ENCODE measurements at places on chromosomes 3 and 15.

DNA sequence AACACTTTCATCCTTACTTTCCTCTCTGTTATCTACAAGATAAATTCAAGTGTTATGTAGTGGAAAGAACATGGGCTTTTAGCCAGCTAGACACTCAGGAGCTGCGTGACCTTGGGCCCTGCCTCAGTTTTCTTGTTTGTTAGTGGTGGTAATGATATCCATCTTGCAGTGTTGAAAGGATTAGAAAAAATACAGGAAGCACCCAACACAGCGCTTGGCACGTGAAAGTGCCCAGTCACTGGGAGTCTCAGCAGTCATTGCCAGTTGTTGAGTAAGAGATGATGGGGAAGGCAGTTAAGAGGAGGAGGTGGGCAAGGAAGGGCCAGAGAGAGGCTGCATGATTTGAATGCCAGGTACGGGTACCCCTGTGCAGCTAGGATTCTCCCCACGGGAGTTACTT, 5.3 kb downstream of the PDIA5 start:
- DNase-seq: no peak

- no peak for DNase-seq
Measured at GRCh38 chr3:165128544-165128943, 50.2 kb upstream of the SI start.

GRCh38 chr3:186618318-186618938, 5.6 kb downstream of the AHSG start:
- DNase-seq: no peak

DNA sequence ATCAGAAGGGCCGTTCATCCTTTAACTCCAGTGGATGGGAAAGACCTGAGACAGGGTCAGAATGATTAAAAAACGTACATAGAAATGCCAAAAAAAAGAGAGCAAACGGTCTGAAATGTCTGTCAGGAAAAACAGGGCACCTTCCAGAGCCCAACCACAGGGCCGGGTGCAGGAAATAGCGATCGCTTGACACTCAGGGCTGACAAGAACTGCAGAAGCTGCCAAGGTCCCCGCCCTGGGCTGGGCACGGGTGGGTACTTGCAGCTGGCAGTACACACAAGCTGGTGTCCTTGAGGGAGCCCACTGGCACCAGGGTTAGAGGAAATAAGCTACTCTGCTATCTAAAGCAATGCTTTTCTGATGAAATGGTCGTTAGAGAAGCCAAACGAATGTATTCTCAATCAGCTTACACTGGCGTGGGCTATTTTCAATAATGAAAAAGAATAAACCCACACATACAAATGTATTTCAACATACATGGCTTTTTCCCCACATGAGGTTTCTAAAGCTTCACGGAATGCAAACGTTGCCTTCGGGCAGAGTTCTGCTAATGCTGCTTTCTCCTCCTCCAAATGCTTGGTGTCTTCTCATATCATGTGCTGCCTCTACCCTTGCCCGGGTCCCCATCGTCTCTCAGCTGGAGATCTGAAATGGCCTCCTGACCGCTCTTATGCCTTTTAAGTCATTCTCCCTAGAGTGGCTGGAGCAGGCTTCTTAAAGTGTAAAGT, 15.6 kb downstream of the FRMD4B start:
- no peak for DNase-seq

GRCh38 chr15:64847448-64847847, 5.7 kb downstream of the PLEKHO2 start:
- no peak for DNase-seq

GRCh38 chr3:32391643-32392535, at the start of gene CMTM7:
Gene CMTM7, plus strand, starts transcription at chr3:32391853. Its CDS starts 54 bp downstream, at chr3:32391907.
- peak; percentile 93 for DNase-seq

GRCh38 chr3:184505076-184505878, 56.3 kb upstream of the EPHB3 start:
- no peak for DNase-seq

GRCh38 chr3:10915376-10915775, 77.2 kb upstream of the SLC6A1 start:
- no peak for DNase-seq

GRCh38 chr3:11287404-11287803, 15.2 kb downstream of the ATG7 start:
- no peak for DNase-seq

GRCh38 chr3:124147946-124148345, 156.0 kb upstream of the ROPN1 start:
- DNase-seq: no peak

DNA sequence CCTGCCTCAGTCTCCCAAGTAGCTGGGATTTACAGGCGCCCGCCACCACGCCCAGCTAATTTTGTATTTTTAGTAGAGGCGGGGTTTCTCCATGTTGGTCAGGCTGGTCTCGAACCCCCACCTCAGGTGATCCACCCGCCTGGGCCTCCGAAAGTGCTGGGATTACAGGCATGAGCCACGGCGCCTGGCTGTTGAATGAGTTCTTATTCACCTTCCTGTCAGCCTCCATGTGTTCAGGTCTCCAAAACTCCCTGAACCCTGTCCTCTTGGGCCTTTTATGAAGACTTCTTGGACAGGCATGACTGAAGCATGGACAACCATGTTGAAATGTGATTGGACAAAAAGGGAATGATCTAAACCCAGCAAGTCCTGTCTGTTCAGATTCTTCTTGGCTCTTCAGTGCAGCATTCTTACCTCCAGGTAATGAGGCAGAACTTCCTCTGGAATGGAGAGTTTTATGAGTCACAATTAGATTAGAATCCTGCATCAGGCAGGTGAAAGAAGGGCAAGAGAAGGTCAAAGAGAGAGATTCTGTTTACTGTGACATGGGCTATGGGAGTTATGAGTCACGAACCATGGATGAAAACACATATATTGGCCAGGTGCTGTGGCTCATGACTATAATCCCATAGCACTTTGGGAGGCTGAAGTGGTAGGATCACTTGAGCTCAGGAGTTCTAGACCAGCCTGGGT, 23.1 kb upstream of the EIF4A2 start:
- DNase-seq: no peak

DNA sequence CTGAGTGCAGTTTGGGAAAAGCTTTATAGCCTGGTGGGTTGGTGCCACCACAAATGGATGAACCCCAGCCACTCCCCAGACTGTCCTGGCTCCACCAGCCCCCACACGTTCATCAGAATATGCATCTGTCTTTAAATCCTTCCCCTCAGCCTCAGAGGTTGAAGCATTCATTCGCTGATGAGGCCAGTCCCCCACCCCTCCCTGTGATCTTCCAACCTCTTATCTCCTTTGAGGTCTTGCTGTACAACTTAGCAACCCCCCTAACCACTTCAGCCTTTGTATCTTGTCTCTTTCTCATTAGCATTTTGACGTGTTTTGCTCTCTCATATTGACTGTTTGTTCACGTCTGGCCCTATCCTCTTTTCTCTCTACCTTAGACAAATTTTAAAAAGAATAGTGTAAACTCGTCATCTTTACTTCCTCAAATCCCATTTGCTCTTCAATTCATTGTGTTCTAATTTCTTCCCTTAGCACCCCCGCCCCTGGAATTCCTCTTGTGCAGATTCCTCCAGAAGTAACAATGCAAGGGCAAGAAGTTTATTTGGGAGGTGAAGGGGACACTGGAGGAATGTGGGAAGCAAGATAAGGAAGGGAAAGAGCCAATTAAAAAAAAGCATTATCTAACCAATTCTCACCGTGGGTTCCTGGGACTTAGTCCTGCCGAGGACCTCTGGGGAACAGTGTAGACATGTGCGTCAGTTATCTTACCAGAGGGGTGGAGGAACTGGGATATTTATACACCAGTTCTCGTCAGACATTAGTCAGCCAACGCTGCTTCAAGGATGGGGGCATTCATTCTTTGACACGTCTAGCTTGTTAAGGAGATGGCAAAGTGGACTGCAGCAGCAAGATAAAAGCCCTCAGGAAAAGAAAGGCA, 38.6 kb downstream of the MOBP start:
- no peak for DNase-seq

DNA sequence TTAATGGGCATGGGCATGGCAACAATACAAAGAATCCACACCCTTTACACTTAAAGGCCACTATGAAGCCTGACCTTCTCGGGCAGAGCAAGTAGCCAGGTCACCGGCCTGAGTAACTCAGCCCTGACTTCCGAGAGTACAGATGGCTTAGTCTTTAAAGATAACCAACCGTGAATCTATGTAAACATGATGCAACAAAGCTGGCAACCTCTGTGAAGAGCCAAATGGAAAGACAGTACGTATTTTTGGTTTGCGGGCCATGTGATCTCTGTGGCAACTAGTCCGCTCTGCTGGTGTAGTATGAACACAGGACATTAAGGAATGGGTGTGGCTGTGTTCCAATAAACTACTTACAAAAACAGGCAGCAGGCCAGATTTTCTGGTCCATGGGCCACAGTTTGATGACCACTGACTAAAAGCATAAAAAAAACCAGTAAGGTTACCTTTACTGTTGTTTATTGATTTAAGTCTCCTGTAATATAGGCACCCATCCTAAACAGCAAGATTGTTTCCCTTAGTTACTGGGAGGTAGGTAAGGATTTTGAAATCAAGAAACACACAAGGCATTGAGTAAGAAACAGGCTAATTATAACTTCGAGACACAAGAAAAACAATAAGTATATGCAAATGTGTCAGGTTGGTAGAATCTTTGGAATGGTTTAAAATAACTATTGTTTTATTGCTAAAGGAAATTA, 14.5 kb downstream of the RIOX2 start:
- DNase-seq: no peak
